CD4-positive, alpha-beta T cell treated with Interleukin-1 beta for 1 hour (primary cell): ENCODE measurements at places on chromosomes 4 and X.

DNA sequence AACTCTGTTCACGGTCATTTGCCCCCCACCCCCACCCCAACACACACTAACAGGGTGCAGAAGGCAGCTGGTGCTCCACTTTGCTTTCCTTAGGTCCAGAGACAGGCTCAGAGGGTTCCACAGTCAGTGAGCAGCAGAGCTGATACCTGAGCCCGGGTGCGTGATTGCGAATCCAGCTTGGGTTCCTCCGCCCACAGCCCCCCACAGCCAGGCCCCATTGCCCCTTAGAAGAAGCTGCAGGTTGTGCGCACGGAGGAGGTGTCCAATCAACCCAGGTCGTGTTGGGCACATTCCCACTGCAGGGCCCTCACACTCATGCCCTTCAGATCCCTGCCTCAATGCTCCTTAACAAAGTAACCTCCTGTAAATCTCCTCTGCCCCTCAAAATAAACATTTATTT, 85.0 kb downstream of the WFS1 start:
- no peak for DNase-seq

DNA sequence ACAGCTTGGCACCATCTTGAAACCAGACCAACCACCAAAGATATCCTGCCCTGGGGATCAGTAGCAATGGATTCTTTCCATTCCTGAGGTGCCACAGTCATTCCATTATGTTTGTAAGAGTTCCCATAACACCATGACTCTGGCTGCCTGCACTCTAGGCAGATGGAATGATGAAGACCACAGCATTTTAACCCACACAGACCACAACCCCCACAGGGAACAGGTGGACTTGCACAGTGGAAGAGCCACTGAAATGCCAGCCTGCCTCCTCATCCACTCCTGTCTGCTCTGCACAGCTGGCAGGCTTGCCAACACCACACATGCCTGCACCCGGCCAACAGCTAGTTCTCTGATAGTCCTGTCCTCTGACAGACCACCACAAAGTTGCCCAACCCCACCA, 2362.2 kb upstream of the AGA start:
- no peak for DNase-seq

DNA sequence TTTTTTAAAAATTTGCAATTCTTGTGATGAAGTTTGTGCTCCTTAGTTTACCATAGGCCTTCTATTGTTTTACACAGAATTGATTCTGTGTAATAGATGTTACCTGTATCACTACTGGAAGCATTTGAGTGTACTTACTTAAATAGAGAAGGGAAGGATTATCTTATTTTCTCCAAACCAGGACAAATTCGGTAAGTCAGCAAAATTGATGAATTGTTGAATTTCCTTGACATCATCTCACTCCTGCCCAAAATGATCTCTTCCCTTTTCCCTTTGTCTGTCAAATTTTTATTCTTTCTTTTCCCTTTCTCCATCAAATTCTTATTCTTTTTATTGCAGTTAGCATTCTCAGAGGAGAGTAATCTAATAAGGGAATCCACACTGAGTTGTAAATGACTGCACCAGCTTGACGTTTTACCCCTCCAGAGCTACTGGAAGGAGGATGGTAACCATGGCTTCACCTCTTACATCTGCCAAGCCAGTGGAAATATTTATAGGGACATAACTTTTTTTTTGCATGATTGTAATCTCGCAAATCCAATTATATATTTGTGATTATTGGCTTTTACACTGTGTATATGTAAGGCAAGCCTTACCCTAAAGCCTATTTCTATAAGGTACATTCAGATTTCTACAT, 42.6 kb upstream of the HAND2 start:
- no peak for DNase-seq

DNA sequence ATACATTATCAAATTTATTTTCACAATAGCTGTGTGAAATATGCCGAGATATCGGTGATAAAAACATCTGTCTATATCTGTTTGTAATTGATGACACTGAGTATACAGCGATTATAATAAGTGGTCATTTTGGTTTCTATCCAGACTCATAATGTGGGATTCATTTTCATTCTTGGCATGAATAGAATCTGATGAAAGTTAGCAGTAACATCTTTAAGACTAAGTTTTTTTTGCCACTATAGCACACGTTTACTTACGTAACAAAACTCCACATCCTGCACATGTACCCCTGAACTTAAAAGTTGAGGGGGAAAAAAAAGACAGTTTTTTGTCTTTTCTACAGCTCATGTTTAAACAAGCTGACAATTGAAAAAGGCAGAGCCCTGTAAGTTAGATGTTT, 86.4 kb downstream of the PPA2 start:
- DNase-seq: no peak

DNA sequence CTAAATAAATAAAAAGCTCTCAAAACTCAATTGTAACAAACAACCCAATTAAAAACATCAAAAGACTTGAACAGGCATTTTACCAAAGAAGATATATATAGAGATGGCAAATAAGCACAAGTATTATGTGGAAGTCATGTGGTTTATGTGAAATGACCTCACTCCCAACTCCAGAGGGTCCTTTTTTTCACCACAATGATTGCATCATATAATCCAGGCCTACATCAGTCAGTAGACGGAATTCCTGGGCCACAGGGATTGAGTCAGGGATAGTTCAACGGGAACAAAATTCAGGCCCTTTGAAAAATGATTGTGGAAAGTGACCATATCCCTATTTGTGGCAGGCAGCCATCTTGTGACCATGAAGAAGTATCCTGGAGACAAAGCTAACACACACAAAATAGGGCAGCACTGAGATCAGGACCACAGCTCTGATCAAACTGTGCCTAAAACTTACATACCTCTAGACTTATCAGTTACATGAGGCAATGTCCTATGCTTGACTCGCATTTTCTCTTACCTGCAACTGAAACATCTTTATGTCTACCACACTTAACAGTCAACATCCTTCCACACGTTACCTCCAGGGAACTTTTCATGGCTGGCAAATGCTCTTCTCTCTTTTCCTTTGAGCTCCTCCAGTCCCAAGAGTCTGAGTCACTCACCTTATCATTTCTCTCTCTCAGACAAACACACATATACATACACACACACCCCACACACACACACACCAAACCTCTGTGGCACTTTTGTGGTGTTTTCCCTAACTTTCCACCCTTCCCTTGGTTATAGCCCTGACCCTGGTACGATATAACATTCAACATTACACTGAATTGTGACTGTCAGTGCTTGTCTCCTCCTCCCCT, 113.5 kb downstream of the PHF8 start:
- no peak for DNase-seq

DNA sequence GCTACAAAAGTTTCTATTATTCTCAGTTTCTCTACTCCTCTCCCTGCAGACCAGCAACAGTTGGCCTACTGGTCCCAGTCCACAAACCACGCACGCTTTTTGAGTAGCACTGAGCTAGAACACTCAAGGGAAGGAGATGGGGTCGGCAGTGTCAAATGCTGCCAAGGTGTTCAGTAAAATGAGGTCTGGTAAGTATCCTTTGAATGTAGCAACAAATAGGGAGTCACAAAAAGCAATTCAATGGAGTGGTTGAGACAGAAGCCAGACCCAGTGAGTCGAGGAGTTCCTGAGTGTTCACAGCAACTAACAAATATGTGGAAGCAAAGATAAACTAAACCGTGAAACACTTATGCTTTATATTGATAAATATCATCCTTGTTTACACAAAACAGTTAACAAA, 355.7 kb downstream of the MID1IP1 start:
- DNase-seq: no peak

- no peak for DNase-seq
These were observed 1.9 kb upstream of the DGAT2L6 start for GRCh38 chrX:70175338-70175737.

- DNase-seq: peak; percentile 2
These were observed 29.1 kb downstream of the PFKFB1 start for GRCh38 chrX:54964766-54965497.

DNA sequence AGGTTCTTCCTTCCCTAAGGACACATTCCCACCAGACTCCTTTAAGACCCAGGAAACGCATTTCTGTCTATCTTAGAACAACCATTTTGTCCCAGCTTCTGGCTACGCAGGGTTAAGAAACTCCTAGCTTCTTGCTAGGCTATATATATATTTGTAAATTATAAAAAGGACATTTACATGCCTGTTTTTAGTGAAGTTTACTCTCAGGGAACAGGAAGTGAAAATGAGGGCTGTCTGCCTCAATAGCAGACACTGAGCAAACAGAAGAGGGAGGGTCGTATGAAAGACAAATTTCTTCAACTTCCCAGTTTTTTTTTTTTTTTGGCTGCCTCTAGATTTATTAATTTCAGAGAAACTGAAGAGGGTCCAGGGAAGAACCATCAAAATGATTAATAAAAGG, 9.3 kb upstream of the FRMPD3 start:
- DNase-seq: no peak

DNA sequence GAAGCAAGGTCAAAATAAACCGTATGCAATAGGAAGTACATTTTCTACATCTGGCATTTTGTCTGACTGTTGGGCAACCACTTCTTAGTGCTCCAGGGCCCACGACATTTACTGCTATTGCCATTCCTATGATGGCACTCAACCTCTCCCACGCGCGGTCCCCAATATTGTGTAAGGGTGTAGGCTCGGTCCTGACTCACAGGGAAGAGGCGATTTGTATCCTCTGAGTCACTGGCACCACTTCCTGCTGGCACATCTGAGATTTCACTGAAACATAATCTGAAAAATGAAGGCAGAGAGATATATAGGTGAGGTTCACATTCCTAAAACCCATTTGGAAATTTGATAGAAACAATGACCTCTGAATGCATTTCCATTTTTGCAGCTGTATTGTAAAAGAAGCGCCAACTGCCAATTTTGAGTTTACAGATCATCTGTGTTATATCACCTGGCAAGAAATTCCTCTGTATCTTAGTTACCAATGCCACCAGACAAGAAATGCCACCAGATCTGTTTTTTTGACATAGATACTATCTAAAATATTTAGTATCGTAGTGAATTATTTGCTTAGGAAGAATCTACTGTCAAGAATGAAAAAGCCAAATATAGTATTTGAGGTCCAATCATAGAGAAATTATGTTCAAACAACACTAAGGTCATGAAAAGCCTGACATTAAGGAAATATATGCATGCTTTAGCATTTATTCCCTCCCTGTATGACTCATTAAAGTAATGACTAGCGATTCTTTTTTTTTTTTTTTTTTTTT, 9.8 kb downstream of the EREG start:
- peak; percentile 79 for DNase-seq

DNA sequence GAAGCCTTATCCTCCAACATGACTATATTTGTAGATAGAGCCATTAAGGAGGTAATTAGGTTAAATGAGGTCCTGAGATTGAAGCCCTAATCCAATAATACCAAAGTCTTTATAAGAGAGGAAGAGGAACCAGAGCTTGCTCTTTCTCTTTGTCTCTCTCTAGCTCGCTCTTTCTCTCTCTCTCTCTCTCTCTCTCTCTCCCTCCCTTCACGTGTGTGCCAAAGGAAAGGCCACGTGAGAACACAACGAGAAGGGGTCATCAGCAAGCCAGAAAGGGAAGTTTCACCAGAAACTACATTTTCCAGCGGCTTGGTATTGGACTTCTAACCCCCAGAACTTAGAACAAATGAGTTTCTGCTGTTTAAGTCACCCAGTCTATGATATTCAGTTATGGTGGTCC, 1540.5 kb downstream of the C4orf33 start:
- no peak for DNase-seq

- no peak for DNase-seq
These were observed 43.0 kb downstream of the ADD1 start for GRCh38 chr4:2886622-2887021.

DNA sequence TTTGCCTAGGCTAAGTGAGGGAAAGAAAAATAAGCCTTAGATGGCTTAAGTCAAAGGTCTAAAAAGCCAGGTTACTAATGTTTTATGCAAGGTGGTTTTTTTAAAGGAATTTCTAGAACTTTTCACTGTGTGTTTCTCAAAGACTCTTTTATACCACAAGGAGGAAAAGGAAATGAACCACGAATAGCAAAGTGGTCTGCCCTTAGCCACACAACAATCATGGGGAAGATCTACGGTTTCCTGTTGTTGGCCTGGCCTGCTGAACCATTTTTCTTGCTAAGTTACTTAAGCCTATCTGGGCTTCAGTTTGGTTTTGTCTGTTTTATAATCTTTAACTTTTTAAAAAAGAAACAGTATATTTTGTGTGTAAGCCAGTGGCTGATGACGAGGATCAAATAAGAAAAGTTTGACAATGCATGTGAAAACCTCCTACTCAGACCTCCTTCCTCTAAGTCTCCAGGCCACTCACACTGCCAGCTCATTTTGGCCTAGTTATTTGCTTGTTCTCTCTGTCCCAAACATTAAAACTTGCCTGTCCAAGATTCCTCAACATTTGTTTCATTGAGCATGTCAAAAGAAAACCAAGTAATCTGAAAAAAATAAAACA, 56.7 kb upstream of the COL25A1 start:
- no peak for DNase-seq

GRCh38 chr4:7403001-7403400, 31.7 kb downstream of the PSAPL1 start:
- DNase-seq: no peak

- DNase-seq: peak; percentile 69
These were observed 2.7 kb upstream of the TIMP1 start for GRCh38 chrX:47579537-47579936.

DNA sequence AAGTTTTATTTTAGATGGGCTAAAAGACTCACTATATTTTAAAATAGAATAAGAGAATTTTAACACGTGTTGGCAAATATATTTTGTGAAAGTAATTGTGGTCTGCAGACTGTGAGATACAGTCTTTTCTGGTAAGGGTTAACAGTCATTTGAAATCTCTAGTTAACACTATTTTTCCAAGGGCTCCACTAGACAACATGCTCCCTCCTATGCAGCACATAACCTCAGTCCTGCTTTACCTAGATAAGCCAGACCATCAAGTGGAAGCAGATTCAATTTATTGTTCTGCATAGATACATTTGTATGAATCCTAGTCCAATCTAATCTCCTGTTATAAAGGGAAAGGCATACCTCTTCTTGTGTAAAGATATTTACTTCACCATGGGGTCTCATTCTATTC, 133.2 kb upstream of the CT83 start:
- DNase-seq: no peak

- no peak for DNase-seq
These were observed 14.7 kb upstream of the ANXA5 start for GRCh38 chr4:121711263-121712000.

GRCh38 chr4:34269613-34270012, 1974.7 kb downstream of the ARAP2 start:
- no peak for DNase-seq

GRCh38 chr4:25760518-25761157, 102.2 kb downstream of the SEL1L3 start:
- no peak for DNase-seq

DNA sequence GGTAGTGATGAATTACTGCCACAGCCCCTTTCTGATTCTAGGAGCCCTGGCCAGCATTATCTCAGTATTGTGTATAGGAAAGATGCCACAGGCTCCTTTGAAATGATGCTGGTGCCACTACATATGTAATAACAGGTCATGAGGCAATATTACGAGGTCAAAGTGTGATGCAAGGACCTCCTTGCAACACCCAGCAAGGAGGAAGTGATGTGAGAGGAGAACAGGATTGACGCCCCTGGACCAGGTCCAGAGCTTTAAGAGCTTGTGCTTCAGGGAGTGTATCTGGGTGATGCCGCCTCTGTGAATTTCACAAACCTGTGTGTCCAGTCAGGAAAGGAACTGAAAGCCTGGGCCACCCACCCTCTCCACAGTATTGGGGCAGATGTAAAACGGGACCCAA, 261.8 kb downstream of the MID1IP1 start:
- DNase-seq: no peak
